Osteoblast (primary cell): ENCODE measurements at places on chromosomes 7 and 10. TPM values are rescaled to one million over a fixed set of nuclear protein-coding genes. Genes with fewer than 3 reads are reported as not detected.

DNA sequence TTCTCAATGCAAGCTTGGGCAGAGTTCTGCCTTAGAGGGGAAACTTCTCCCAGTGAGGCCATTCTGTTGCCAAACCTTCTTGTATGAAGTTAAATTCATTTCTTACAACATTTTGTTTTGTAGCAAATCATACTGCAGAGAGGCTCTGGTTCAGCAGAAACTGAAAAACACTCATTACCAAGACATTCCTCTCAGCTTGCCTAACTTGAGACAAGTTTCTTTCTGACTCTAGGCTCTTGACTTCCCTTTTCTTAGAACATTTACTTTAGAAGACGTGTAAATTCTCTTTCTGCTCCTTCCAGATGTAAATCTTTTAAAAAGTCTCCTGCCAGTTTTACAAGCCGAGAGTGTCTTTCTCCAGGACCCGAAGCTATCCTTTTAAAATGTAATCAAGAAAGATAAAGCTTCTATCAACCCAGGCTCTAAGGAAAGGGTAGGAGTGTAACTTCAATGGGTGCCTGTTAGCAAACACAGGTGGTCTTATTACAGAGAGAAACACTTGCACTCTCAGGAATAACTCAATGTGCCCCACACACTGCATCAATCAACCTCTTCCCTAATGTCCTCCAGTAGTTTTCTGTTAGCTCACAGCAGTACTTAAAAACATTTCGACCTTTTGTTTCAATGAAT, 80.5 kb upstream of the TAS2R16 start:
- no peaks in the 10 kb centered on the region for H3K36me3 ChIP-seq
- no peaks in the 10 kb centered on the region for H3K4me1 ChIP-seq

BICC1 gene
- 210 and 254 TPM in 2 replicates for total RNA-seq

DNA sequence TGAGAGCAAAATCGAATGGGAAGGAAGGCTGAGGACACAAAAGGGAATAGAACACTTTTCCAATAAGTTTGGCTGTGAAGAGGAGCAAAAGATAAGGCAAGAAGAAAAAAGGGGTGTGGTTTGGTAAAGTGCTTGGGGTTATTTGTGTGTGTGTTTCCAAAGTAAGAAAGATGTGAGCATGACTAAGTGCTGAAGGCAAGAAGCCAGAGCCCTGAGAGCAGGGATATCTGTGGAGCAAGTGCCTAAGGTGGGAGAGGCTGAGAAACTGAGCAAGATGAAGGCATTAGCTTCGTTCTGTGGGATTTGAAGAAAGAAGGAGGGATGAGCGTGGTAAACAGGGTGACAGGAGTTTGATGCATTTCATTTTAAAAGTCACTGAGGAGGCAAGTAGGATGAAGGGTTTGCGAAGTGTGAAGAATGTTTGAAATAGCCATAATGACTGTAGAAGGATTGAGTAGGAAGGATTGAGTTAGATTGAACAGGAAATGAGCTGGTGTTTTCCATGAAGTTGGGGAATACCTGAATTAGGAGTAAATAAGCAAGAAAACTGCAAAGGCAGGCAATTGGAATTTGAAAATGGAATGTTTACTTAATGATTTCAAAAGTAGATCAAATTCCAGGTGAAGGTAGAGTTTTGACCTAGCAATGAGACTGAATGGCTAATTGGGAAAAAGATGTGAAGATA, 19.9 kb upstream of the SP4 start:
- peak; percentile 32 for DNase-seq
- H3K27ac ChIP-seq: no peak overlapping the region
- H3K27me3 ChIP-seq: no peaks in the 10 kb centered on the region
- H3K4me3 ChIP-seq: no peak overlapping the region

GRCh38 chr10:33295851-33296250, 38.6 kb downstream of the NRP1 start:
- no peak overlapping the region for H3K4me3 ChIP-seq
- H3K36me3 ChIP-seq: peaks cover 40% of the 10 kb centered on the region
- H3K4me1 ChIP-seq: peaks cover 30% of the 10 kb centered on the region
- DNase-seq: no peak

- H3K27ac ChIP-seq: no peak overlapping the region
- no peaks in the 10 kb centered on the region for H3K36me3 ChIP-seq
- H3K4me3 ChIP-seq: no peak overlapping the region
- peaks cover 12% of the 10 kb centered on the region for H3K4me1 ChIP-seq
- DNase-seq: peak; percentile 74
- no peaks in the 10 kb centered on the region for H3K27me3 ChIP-seq
These were observed 517.1 kb upstream of the ANKRD30A start for GRCh38 chr10:36608251-36608650.

- no peak overlapping the region for H3K27ac ChIP-seq
- no peak for DNase-seq
- no peak overlapping the region for H3K4me3 ChIP-seq
- H3K36me3 ChIP-seq: no peaks in the 10 kb centered on the region
- no peaks in the 10 kb centered on the region for H3K27me3 ChIP-seq
- H3K4me1 ChIP-seq: no peaks in the 10 kb centered on the region
These were observed 433.7 kb upstream of the PFKP start for GRCh38 chr10:2633630-2634029.

TES gene
- 99.2 and 124 TPM in 2 replicates for total RNA-seq

DNA sequence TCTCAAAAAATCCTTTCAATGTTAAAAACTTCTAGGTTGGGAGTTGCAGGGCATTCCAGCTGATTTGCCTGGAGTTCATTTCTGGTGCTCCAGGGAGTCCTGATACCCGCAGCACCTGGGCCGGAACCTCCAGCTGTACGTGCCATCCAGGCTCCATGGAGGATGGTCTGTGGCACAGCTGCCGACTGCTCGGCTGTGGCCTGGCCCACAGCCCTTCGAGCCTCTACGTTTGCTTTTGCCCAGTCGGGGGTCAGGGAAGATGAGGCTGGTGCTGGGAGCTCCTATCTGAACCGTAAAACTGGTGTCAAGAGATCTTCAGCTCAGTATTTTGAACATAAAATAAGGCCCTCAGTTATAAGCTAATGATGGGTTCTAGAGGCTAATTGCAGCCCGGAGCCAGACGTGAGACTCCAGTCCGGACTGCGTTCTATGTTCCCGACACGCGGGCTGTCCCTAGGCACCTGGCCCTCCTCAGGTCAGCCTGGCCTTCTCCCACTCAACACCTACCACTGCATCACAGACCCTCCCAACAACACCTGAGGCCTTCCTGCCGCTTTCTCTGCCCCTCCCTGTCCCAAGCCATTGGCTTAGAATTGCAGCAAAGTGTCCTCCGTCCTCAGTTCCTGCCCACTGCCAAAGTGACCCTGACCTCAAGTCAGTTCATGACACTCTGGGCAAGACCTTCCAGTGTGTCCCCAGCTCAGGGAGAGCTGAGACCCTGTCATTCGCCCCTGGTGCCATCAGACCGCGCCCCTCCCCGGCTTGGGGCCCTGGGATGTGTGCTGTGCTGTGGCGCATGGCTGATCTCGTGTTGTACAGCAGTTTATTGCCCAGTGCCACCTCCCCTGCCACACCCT, 64.2 kb upstream of the DNAJB6 start:
- H3K36me3 ChIP-seq: peaks cover 37% of the 10 kb centered on the region
- no peak overlapping the region for H3K4me3 ChIP-seq
- H3K27ac ChIP-seq: peak overlapping the region; percentile 70
- peaks cover 38% of the 10 kb centered on the region for H3K4me1 ChIP-seq
- H3K27me3 ChIP-seq: no peaks in the 10 kb centered on the region

DNA sequence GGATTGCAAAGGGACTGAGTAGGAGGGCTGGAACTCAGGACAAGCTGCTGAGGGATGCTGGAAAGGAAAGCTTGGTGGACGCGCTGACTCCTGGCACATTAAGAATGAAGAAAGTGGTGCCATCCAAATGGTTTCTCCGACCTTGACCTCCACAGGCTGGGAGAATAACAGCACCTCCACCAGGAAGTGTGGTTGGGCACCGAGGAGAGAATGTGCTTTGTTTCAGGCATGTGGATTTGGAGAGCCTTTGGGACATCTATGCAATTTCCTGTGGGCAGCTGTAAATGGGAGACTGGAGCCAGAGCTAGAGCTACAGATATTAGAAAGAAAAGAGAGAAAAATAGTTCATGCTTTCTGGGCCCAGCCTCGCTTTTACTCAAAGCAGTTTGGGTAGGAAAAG, 29.8 kb upstream of the HABP2 start:
- H3K4me3 ChIP-seq: no peak overlapping the region
- no peaks in the 10 kb centered on the region for H3K4me1 ChIP-seq
- H3K36me3 ChIP-seq: no peaks in the 10 kb centered on the region
- H3K27me3 ChIP-seq: peaks cover 13% of the 10 kb centered on the region
- H3K27ac ChIP-seq: no peak overlapping the region
- DNase-seq: no peak

- no peak overlapping the region for H3K27ac ChIP-seq
- DNase-seq: no peak
- no peaks in the 10 kb centered on the region for H3K36me3 ChIP-seq
- peaks cover 13% of the 10 kb centered on the region for H3K4me1 ChIP-seq
- H3K27me3 ChIP-seq: no peaks in the 10 kb centered on the region
- H3K4me3 ChIP-seq: no peak overlapping the region
These were observed 254.1 kb upstream of the IGFBP3 start for GRCh38 chr7:46175221-46175620.

GRCh38 chr10:131788386-131788785, 112.4 kb upstream of the PPP2R2D start:
- DNase-seq: no peak
- no peak overlapping the region for H3K4me3 ChIP-seq
- H3K27ac ChIP-seq: no peak overlapping the region
- H3K36me3 ChIP-seq: no peaks in the 10 kb centered on the region
- no peaks in the 10 kb centered on the region for H3K4me1 ChIP-seq
- no peaks in the 10 kb centered on the region for H3K27me3 ChIP-seq

- peak; percentile 88 for DNase-seq
- H3K27me3 ChIP-seq: no peaks in the 10 kb centered on the region
- peak overlapping the region; percentile 57 for H3K4me3 ChIP-seq
- no peaks in the 10 kb centered on the region for H3K36me3 ChIP-seq
- H3K27ac ChIP-seq: peak overlapping the region; percentile 90
These were observed 509.7 kb upstream of the AKR1E2 start for GRCh38 chr10:4316161-4316810.

DNA sequence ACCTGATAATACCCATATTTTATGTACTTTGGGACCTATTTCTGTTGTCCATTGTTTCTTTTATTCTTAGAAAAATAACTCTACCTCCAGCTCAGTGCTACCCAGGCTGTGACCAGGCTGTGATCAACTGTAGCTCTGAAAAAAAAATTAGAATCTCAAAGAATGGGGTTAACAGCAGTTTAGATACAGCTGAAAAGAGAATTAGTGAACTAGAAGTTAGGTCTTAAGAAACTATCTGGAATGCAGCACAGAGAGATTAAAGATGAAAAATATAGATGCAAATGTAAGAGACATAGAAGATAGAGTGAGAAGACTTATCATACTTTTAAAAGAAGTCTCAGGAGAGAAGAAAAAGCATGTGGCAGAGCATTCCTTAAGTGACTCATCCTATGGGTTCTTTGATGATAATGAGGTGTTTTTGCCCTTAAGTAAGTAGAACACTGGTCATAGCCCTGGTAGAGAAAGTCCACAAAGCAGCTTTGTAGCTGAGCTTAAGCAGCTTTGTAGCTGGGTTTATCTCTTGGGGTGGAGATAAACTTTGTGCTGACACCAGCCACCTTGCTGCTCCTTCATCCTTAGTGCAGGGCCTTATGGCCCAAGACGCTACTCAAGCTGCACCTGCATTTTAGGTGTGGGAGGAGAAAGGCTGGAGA, 27.3 kb upstream of the SFRP5 start:
- H3K4me3 ChIP-seq: no peak overlapping the region
- H3K27ac ChIP-seq: no peak overlapping the region
- DNase-seq: no peak
- H3K27me3 ChIP-seq: no peaks in the 10 kb centered on the region
- no peaks in the 10 kb centered on the region for H3K4me1 ChIP-seq

DNA sequence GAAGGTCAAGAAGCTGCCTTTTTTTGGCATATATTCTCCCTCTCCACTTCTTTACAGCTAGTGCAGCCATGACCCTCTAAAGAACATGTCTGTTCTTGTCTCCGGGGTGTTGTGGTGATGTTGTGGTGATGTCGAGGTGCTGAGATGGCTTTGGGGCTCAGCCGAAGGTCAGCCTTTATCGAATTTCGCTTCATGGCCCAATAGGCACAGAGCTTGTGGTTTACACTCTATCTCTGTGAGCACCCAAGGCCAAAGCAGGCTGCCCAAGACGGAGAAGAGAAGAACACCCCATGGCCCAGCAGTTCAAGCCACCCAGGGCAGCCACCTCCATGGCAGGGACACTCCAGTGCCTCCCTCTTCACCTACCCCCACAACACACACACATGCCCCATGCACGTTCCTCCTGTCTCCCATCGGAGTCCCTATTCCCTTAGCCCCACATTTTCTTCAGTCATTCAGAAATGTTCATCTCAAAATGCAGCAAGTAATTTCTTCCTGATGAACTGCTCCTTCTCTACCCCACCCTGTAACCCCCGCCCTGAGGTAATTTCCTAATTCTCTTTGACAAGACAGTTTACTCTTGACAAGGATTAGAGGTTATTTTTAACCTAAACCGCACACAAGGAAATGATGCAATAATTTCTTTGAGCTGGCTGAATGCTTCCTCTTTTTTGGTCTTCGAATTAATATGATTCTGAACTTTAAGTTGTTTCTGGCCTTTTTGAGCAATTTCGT, 18.6 kb upstream of the ADRB1 start:
- DNase-seq: no peak
- H3K4me1 ChIP-seq: peaks cover 12% of the 10 kb centered on the region
- peaks cover 5% of the 10 kb centered on the region for H3K27me3 ChIP-seq
- no peak overlapping the region for H3K27ac ChIP-seq
- no peak overlapping the region for H3K4me3 ChIP-seq

LRRD1 gene
- total RNA-seq: 0.29 and 0.36 TPM in 2 replicates

- no peaks in the 10 kb centered on the region for H3K36me3 ChIP-seq
- H3K4me1 ChIP-seq: peaks cover 6% of the 10 kb centered on the region
- no peak overlapping the region for H3K27ac ChIP-seq
- H3K4me3 ChIP-seq: peak overlapping the region; percentile 70
- no peaks in the 10 kb centered on the region for H3K27me3 ChIP-seq
These were observed 17.8 kb upstream of the ZKSCAN1 start for GRCh38 chr7:99997545-99998137.

GRCh38 chr10:70584366-70584765, 18.2 kb downstream of the PRF1 start:
- H3K4me1 ChIP-seq: no peaks in the 10 kb centered on the region
- no peak overlapping the region for H3K27ac ChIP-seq
- H3K27me3 ChIP-seq: peaks cover 11% of the 10 kb centered on the region
- no peak overlapping the region for H3K4me3 ChIP-seq
- DNase-seq: no peak
- H3K36me3 ChIP-seq: no peaks in the 10 kb centered on the region

MYL10 gene
- not detected in 2 replicates for total RNA-seq

DNA sequence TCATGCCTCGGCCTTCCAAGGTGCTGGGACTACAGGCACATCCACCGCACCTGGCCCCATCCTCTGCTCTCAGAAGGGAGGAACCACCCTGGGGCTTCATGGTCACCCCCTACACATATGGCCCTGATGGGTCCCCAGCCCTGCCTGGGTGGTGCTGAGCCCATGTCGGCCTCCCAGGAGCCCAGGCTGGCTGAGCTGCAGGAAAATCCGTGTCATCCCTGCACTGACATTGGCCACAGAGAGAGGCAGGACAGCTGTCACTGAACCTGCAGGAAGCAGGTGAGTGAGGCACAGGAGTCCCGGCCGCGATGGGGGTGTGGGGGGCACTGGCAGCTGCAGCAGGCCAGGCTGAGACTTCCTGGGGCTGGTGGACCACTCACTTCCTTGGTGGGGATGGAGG, 8.0 kb downstream of the GRIFIN start:
- peaks cover 3% of the 10 kb centered on the region for H3K27me3 ChIP-seq
- no peaks in the 10 kb centered on the region for H3K36me3 ChIP-seq
- H3K27ac ChIP-seq: no peak overlapping the region
- no peak overlapping the region for H3K4me3 ChIP-seq
- no peak for DNase-seq

GRCh38 chr10:113216102-113216501, 266.1 kb downstream of the TCF7L2 start:
- no peaks in the 10 kb centered on the region for H3K36me3 ChIP-seq
- peaks cover 6% of the 10 kb centered on the region for H3K27me3 ChIP-seq
- H3K4me1 ChIP-seq: no peaks in the 10 kb centered on the region
- no peak overlapping the region for H3K4me3 ChIP-seq

SDK1 gene
- under 0.01 and 0.36 TPM in 2 replicates for total RNA-seq

C7orf57 gene
- under 0.01 TPM in 2 replicates for total RNA-seq
